ENCODE measurements at places on chromosomes 11 and 22. TPM values are rescaled to one million over a fixed set of nuclear protein-coding genes. Genes with fewer than 3 reads are reported as not detected.

DNA sequence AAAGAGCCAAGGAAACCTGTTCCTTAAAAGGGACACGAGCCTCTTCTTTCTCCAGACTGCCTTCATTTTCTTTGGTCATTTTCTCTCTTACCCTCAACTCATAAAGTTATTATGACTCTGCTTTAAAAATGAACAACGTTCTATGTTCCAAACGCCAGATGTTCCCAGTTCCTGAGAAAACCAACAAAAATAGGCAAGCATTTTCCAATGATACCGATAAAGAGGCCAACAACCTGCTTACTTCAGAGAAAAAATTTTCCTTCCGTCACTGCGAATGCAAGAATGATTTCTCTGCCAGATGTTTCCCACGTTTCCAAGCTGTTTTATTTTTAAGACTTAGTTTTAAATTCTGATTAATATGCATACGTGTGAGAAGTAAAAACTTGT, 315 bp upstream of the TRPC6 start:
- H3K27me3 ChIP-seq, result no peaks in the 10 kb centered on the region
- no peak overlapping the region for H3K27ac ChIP-seq

GRCh38 chr11:121807051-121807450, 309.0 kb downstream of the BLID start:
- H3K36me3 ChIP-seq, result no peaks in the 10 kb centered on the region
- no peaks in the 10 kb centered on the region for H3K27me3 ChIP-seq
- DNase-seq, result no peak
- H3K4me1 ChIP-seq, result no peaks in the 10 kb centered on the region

GRCh38 chr11:96246718-96247552, 96.1 kb downstream of the MAML2 start:
- peaks cover 22% of the 10 kb centered on the region for H3K4me1 ChIP-seq
- H3K4me3 ChIP-seq, result peak overlapping the region; percentile 27
- peak overlapping the region; percentile 30 for H3K27ac ChIP-seq
- H3K27me3 ChIP-seq, result no peaks in the 10 kb centered on the region
- DNase-seq, result no peak

The PLAAT2 gene
- polyA plus RNA-seq, result 0.47 TPM

All from CD4-positive, CD25-positive, alpha-beta regulatory T cell (primary cell).